NCI-H2171 treated with DMSO at 0.1 percent for 48 hours (cell line): ENCODE measurements at places on chromosomes 4 and X.

- peak; percentile 60 for DNase-seq
Measured at GRCh38 chr4:38664706-38665401, 855 bp downstream of the KLF3 start.

- no peak for DNase-seq
Measured at GRCh38 chr4:83358410-83358809, 23.8 kb upstream of the HPSE start.

DNA sequence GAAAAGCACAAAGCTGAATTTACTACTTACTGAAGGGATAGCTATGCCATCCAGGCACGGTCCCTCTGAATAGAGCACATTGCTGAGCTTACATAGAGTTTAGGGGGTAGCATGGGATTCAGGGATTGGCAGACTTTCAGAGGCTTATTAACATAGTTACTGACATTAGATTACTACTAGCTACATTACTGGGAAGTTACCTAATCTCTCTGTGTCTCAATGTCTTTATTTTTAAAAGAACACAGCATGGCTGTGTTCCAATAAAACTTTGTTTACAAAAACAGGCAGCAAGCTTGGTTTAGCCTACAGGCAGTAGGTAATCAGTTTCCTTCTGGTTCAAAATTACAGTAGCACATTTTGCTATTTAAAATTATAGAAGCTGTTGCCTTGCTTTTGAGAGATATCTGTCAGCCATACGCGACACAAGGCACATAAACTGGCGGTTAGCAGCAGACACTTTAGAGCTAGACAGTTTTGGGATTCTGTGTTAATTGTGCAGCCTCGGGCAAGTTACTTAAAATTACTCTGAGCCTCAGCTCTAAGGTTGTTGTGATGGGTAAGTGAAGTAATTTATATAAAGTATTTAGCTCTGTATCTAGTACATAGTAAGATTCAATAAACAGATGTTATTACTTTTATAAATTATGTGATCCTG, 6.9 kb downstream of the KLHL8 start:
- DNase-seq, result no peak

- DNase-seq, result no peak
Measured at GRCh38 chr4:80161413-80162058, 35.8 kb upstream of the PRDM8 start.

DNA sequence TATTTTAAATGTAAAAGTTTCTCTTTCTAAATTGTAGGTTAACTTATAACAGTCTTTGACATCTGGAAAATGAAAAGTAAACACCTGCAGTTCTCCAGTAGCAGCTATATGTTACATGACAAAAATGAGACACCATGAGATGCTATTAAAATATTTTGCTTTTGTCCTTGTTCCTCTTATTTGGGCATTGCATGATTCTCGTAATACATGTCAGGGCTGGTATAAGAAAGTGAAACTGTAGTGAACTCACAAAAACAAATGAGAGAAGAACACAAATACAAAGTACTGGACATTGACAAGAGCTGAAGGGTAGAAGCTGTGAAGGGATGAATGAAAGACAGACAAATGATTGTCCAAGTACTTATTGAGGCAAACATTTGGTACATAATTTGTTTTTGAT, 9.0 kb downstream of the GK2 start:
- no peak for DNase-seq

DNA sequence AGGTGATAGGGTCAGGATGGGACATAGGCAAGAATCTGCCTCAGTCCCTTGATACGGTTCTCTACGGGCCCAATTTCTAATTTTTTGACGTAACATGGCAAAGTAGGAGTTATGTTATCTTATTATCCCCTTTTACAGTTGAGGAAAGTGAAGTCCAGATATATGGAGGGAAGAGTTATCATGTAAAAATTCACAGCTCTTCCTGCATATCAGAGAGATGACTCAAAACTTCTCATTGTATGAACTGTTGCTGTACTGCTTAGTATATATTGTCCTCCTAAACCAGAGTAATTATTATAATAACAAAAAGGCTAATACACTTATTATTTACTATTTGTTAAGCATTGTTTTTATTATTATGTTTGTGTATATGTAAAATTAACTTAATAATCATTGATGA, 260.5 kb upstream of the IGFBP7 start:
- DNase-seq, result no peak

GRCh38 chrX:109774136-109774535, 41.1 kb upstream of the ACSL4 start:
- no peak for DNase-seq

GRCh38 chr4:189299706-189300105, 641.0 kb upstream of the FRG1 start:
- DNase-seq, result no peak

GRCh38 chrX:1025413-1025812, 187.0 kb downstream of the CRLF2 start:
- no peak for DNase-seq

GRCh38 chrX:1283741-1284140, 15.1 kb downstream of the CSF2RA start:
- no peak for DNase-seq

DNA sequence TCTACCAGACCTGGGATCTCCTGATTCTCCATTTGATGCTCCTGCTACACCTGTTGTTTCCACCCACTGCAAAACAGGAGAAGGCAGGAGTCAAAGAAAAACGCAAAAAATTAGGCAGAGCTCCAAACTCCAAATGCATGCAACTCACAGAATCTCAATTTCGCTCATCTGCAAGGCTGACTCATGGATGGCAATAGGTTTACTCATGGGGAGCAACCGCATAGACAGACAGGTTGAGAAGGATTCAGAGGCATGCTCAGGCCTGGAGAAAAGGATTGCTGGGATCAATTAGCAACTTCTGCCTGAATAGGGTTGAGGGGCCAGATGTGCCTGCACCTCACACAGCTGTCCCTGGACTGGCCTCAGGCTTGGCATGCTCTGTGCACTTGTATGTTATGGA, 231.0 kb downstream of the LDB2 start:
- DNase-seq, result no peak

DNA sequence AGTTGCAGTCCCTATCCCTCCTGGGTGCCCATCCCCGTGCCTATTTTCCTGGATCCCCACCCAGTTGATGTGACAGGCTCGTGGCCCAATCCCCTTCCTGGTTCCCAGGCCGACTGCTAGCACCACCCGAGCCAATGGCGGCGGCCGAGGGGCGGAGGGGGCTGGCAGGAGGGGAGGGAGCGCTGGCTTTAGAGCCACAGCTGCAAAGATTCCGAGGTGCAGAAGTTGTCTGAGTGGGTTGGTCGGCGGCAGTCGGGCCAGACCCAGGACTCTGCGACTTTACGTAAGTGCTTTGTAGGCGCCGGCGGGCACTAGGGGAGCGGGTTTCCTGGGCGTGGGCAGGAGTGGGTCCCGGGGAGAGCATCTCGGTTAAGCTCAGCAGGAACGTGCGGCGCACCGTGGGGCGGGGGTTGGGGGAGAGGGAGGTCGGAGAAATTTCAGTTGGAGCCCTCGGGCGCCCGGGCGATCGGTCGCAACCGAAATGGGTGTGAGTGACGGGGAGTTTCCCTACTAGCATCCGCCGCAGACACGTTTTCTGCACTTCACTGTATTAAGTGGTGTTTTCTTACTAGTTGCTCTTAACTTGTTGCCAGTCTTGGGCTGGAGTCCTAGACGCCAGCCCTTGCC, at the start of gene PLS3:
TSS of gene PLS3 (plus strand) at position 197 of the 627 bp plus-strand sequence. CDS start 49,077 bp downstream, outside the sequence.
- no peak for DNase-seq

- no peak for DNase-seq
Measured at GRCh38 chr4:75189711-75190335, 256.9 kb downstream of the PARM1 start.

GRCh38 chr4:189802884-189803283, 137.8 kb upstream of the FRG1 start:
- DNase-seq, result no peak

- no peak for DNase-seq
Measured at GRCh38 chrX:107766470-107767150, 9.0 kb downstream of the TSC22D3 start.

DNA sequence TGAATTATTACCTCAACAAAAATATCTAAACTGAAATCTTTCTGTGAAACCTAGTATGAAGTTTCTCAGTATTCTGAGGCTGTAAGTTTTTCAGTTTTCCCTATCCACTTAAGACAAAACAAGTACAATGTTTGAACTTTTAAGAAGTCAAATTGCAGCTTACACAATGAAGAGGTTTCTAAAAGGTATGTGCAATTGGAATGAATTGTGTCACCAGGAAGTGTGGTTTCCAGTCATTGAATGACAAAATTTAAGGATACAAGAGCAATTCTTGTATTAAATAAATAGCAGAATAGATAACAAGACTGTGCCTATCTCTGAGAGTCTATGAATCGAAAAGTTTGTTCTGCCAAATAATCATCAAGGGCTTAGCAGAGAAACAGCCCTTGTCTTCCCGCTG, 207.3 kb downstream of the ANKRD50 start:
- DNase-seq, result no peak

- DNase-seq, result peak; percentile 1
Measured at GRCh38 chr4:105666693-105667092, 41.8 kb downstream of the INTS12 start.

- DNase-seq, result no peak
Measured at GRCh38 chr4:185238215-185238681, 28.9 kb downstream of the SNX25 start.

DNA sequence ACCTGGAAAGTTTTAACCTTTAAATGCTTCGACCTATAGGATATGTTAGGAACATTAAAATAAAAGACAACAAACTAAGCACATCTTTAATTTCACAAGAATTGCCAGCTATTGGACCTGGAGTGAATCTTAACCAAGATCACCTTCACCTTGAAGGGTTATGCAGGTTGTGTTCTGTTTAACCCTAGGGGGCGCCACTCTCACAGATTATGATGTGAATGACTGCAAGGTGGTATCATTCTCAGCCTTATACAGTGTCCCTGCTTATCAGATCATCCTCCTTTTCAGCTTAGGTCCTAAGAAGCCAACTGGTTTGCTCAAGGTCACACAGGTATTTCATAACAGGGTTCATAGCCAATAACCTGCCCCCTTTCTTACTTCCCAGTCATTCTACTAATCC, 23.5 kb downstream of the INTS6L start:
- DNase-seq, result no peak

DNA sequence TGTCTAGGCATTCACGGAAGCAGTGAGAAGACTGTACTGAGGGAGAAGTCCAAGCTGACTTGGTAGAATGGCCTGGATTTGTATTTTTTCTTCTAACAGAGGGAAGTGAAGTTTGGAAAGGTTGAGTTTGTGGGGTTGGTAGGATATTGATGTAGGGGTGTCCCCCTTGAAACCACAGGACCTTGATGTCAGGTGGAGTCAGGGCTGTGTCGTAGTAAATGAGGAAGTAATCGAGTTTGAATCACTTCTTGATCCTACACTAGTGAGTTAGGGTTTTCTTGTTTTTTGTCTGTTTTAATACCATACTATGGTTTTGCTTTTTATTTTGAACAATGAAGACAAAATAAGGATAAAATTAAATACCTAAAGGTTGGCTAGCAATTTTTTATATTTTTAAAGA, 30.1 kb upstream of the ANAPC4 start:
- no peak for DNase-seq

GRCh38 chr4:48526406-48526805, 36.4 kb downstream of the ZAR1 start:
- no peak for DNase-seq

- DNase-seq, result peak; percentile 51
Measured at GRCh38 chrX:84729809-84730208, 227.6 kb upstream of the HDX start.

DNA sequence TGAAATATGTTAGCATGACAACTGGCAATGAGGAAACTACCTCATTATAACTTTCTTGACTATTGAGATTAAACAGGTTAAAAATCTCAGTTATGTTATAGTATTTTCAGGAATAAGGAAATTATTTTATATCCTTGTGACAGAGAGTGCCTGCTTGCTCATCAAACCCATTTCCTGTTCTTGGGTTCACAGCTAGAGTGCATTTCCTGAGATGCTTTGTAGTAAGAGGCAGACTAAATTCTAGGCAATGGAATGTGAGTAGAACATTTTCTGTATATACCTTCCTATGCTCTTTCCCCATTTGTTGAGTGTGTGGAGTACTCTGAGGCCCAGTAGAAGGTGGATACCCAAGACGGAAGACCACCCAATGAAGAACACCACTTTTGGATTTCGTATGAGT, 96.9 kb upstream of the CASK start:
- no peak for DNase-seq

- DNase-seq, result no peak
Measured at GRCh38 chrX:65781845-65782244, 114.4 kb downstream of the MSN start.

DNA sequence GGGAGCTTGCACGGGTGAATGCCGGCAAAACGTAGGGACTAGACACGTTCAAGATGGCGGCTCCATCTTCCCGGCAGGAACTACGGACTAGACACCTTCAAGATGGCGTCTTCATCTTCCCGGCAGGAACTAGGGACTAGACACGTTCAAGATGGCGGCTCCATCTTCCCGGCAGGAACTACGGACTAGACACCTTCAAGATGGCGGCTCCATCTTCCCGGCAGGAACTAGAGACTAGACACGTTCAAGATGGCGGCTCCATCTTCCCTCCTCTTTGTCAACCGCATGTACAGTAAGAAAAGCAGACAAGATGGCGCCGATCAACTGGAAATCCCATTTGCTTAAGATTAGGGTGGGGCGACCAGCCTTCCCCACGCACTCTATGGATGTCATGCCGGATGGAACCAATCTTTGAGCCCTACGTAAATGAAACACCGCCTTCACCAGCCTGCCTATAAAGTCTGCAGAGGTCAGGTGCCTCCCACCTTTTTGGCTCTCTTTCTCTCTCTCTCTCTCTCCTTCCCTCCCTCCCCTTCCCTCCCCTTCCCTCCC, 222.4 kb downstream of the CRLF2 start:
- DNase-seq, result peak; percentile 84
